CD14-positive monocyte (primary cell): ENCODE measurements at places on chromosomes 4 and X.

GRCh38 chrX:154596290-154596929 lies 11.5 kb downstream of the CTAG1A start:
- DNase-seq: peak; percentile 31

- peak; percentile 11 for DNase-seq
Measured at GRCh38 chrX:49191574-49192011, 5.4 kb upstream of the PRICKLE3 start.

GRCh38 chr4:1506956-1507721 lies 100.9 kb upstream of the NKX1-1 start:
- no peak for DNase-seq

- DNase-seq: no peak
Measured at GRCh38 chr4:80035336-80035735, 37.7 kb downstream of the ANTXR2 start.

GRCh38 chr4:182137343-182137742 lies 105.9 kb upstream of the TENM3 start:
- no peak for DNase-seq

- no peak for DNase-seq
Measured at GRCh38 chr4:6449746-6450369, 22.6 kb downstream of the PPP2R2C start.

- no peak for DNase-seq
Measured at GRCh38 chrX:152640034-152640818, 2.5 kb downstream of the GABRQ start.

GRCh38 chrX:46398126-46398525 lies 147.1 kb downstream of the ZNF674 start:
- no peak for DNase-seq

DNA sequence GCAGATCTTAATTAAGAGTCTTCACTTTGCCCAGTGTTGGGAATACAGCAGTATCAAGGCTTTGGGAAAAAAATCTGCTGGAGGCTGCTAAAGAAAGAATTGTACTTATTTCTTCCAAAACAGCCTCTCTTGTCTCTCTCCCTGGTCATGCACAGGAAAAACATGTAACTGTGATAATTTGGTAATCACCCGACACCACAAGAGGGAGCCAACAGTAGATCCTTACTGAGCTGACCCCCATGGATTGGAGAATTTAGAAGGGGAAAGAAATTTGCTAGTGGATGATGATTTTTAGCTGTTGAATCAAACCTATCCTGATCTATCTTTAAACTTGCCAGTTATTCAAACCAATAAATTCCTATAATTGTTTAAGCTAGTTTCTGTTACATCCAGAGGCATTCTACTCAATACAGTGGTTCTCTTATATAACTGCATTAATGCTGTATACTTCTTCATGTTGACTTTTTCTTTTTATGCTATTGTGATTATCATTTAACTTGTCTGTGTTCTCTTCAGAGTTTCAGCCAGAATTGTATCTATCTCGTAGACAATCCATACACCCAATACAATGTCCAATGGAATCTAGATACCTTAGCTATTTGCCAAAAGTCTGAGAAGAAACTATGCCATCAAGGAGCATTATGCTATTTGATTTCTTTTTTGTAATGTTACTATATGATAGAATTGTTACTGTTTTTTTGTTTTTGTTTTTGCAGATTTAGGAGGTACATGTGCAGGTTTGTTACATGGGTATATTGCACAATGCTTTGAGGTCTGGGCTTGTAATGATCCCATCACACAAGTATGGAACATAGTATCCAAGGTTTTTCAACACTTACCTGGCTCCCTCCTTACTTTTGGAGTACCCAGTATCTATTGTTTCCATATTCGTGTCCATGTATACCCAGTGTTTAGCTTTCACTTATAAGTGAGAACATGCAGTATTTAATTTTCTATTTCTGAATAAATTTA lies 31.3 kb upstream of the ARHGEF38 start:
- DNase-seq: no peak

GRCh38 chr4:177214935-177215334 lies 94.7 kb upstream of the NEIL3 start:
- no peak for DNase-seq

DNA sequence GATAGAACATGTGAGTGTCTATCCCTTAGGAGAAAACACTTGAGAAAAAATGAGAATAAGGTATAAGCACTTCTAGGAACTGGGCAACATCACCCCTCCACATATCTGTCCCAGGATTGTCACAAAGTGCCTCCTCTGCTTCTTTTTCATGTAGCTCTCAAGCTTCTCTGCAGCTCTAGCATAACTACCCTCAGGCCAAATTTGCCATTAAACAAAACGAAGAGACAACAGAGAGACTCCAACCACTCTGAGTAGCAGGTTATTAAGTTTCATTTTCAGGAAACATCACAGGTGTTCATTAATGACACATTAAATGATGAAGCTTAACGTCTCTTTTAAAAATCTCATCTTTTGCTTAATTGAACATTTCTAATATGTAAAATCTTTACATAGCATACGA lies 580.0 kb downstream of the GALNTL6 start:
- no peak for DNase-seq

DNA sequence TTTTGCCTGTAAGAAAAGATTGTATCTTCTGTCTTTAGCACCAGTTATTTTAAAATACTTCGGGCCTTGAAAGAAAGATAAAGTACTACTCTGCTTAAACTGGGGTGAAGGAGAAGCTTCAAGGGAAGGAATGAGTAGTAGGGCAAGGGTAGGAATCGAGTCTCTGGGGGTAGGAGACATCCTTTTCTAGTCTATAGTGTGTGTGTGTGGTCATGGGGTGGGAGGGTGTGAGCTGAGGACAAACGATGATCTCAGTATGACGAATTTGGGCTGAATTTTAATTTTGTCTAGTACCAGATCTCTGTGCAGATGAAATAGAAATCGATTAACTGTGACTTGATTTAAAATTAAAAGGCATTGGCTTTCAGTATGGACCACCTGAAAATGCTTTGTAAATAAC lies 3.3 kb upstream of the MYOZ2 start:
- no peak for DNase-seq

DNA sequence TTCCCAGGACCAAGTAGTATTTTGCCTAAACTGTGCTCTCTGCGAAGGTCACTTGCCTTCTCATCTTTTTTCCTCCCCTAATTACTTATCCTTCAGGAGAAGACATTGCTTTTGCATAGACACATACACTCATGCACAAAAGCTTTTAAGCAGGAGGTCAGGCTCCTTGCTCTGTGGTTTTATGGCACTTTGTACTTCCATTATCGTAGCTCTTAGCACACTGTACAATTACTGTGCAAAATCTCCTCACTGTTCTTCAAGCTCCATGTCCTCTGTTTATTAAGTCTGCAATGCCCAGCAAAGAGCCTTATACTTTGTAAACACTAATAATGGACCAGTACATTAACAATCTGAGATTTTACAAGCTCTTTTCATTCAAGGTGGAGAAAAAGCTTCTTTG lies 188.4 kb upstream of the GNPDA2 start:
- DNase-seq: no peak

- DNase-seq: no peak
Measured at GRCh38 chr4:51842167-51842553, 793 bp upstream of the DCUN1D4 start.

- DNase-seq: no peak
Measured at GRCh38 chr4:104425948-104426347, 68.7 kb downstream of the CXXC4 start.

DNA sequence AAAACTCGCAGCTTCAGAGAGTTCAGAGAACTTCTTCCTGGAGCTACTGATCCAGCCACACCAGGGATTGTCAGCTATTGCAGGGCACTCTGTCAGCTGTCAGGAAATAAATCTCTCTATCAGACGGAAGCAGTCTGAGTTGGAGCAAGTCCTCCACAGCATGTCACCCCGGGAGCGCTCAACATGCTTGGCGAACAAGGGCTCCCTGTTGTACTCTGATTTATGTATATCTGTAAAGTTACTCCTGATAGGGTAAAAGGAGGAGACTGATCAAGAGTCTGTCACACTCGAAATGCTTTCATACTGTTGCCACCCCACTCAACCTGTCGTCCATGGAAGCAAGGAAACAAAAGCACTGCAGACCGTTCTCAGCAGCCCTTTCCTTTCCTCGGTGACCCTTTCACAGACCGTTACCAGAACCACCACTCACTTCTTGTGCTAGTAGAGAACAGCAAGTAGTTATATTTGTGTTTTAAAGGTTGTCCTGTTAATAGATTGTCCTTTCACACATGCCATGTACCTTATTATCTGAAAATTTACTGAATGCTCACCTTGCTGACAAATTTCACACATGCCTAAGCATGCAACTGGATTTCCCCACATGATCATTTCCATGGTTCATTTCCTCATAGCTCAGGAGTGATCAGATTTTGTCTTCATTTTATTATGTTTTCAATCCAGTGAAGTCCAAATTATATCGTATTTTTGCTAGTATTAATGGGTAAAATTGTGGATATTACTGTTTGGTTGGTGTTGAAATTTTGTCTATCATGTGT lies 2108.9 kb upstream of the TENM3 start:
- DNase-seq: no peak

- peak; percentile 44 for DNase-seq
Measured at GRCh38 chr4:153152501-153153338, 51.5 kb upstream of the TRIM2 start.

DNA sequence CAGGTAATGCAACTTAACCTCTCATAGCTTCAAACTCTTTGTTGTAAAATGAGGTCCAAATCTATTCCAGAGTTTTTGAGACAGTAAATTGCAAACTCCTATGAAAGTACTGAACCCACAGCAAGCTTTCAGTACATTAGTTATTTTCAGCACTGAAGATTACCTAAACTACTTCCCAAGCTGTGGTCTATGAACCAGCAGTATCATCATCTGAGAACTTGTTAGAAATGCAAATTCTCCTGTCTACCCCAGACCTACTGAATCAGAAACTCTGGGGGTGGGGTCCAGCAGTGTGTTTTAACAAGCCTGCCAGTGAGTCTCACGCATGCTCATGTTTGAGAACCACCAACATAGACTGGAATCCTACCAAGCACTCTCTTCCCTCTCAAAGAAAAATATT lies 5.7 kb upstream of the CASP6 start:
- no peak for DNase-seq

GRCh38 chrX:118115953-118116712 lies 477 bp downstream of the KLHL13 start:
- no peak for DNase-seq

DNA sequence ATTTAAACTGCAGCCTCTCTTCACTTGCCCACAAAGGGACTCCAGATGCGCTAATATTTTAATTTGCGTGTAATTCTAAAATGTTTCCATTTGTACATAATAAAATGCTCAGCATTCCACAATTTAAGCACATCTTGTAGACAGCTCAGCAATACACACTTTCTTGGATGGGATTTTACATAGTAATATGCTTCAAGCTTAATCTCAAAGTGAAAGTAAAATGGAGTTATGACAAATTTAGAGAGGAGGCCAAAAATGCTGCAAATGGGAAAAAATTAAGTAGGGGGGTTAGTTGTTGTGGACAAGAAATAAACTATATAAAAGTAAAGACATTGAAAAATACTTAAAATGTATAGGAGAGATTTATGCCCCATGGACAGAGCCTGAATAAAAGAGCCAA lies 149.1 kb downstream of the FBXO8 start:
- no peak for DNase-seq

DNA sequence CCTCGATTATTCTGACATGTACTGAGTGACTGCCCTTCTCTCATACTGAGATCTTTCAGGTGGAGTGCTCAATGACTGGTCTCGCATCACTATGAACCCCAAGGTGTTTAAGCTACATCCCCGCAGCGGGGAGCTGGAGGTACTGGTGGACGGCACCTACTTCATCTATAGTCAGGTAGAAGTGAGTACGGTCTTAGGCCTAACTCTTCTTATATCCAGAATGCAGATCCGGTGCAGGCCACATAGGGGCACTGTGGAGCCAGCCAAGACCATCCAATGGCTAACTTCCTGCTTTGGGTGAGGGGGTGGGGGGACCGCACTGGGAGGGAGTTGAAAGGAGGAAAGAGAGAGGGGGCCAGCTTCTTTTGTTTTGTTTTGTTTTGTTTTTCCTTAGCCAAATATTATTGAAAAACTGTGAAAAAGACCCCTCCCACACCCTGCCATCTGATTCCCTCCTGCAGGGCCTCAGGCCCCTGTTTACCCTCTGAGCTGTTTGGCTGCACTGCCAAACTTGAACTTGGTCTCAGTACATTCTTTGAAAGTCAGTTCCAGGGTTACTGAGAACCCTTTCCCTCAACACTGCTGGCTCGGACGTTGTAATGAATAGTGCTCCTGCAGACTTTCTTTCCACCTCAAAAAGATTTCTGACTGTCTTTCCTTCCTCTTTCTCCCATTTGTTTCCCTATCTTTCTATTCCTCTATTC lies 16.2 kb downstream of the AWAT2 start:
- no peak for DNase-seq

GRCh38 chr4:52937829-52938228 lies 75.7 kb downstream of the RASL11B start:
- DNase-seq: no peak

DNA sequence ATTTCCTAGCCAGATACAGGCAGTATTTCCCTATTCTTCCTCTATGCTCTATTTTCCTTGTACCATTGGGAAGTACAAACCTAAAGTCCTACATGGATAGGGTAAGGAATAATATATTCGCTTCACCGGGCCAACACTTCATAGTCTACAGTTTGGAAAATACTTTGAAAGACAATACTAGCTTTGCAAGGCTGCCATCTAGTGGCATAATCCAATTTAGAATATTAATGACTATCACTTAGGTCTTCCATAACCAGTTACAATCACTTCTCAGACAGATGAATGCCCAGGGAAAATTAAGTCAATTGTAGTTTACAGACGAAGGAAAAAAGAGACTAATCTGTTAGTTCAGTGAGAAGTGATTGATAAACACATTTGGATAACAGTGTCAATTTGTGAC lies 141.0 kb upstream of the FAM47C start:
- no peak for DNase-seq

GRCh38 chr4:165668694-165669093 lies 204.3 kb upstream of the TLL1 start:
- no peak for DNase-seq

DNA sequence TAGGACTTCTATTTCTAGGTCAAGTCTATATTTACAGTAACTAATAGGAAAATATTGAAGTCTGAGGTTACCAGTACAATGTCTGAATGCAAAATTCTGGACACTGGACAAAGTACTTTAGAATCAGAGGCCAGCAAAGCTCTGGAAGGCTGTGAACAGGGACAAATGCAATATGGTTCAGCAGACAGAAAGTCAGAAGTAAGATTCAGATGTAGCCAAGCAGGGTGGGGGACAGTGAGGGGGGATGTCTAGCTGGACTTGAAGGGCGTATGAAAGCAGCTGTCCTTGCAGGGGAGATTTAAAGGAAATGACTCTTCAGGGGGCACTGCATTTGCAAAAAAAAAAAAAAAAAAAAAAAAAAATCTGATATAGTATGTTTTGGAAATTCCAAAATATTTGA lies 2.9 kb downstream of the SORBS2 start:
- DNase-seq: no peak

DNA sequence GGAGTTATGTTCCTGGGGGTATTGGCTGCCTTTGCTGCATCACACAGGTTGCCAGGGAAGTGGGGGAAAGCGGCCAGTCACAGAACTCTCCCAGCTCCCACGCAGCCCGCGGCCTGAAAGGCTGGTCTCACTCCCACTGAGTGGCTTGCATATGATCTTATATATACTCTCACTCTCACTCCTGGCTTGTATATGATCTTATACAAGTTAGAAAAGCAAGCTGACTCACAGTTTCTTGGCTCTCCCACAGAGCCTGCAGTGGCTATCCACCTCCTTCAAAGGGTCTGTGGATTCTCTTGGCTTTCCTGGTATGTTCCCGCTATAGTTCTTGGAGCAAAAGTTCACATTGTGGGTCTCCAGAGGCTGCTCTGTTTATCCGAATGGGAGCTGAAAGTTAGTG lies 833.5 kb upstream of the GALNTL6 start:
- DNase-seq: no peak
